ENCODE measurements at places on chromosomes 5 and 9.

GRCh38 chr9:113796646-113797426, 79.3 kb upstream of the ZNF618 start:
- DNase-seq, result no peak

- DNase-seq, result no peak
These were observed 133.0 kb upstream of the TUT7 start for GRCh38 chr9:86486891-86487837.

DNA sequence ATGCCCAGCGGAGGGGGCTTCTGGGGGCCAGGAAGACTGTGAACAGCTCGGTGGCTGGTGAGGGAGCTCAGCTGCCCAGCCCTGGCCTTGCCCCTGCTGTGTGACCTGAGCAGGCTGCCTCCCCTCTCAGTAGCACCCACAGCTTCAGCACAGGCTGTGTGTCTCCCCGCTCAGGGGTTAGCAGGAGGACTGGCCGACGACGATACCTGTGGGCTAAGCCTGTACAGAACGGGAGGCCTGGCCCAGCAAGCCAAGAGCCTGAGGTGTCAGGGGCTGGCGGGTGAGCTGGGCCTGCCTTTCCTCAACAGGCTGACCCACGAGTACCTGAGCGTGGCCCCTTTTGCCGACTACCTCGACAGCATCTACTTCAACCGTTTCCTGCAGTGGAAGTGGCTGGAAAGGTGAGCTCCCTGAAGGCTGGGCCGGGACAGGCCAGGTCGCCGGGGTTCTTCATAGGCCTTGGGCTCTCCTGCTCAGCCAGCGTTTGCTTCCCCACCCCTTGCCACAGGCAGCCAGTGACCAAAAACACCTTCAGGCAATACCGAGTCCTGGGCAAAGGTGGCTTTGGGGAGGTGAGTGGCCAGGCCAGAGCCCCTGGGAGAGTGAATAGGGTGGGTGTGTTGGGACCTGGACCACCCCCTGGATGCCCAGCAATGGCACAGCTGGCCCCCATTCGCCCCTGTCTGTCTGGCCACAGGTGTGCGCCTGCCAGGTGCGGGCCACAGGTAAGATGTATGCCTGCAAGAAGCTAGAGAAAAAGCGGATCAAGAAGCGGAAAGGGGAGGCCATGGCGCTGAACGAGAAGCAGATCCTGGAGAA, 6.6 kb downstream of the GRK6 start:
- no peak for DNase-seq

GRCh38 chr5:112165399-112165798, 253.7 kb downstream of the EPB41L4A start:
- no peak for DNase-seq

GRCh38 chr5:115070737-115071136, 99.0 kb downstream of the TRIM36 start:
- no peak for DNase-seq

DNA sequence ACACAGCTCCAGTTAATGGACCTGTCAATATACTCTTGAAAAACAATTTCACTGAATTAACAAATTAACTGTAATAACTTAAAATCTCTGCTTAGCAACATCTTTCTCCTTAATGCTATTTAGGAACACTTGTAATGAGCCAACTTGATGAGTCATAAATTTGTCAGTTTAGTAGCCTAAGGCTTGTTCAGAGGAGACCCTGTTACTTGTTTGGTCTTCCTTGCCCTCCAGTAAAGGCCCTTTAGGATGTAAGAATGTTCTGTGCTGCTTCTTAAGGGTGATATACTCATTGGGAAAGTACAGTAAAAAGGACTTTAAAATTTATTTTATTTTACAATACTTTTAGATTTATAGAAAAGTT, 11.4 kb upstream of the MATR3 start:
- DNase-seq, result no peak

- no peak for DNase-seq
These were observed 2.8 kb downstream of the PURA start for GRCh38 chr5:140116716-140117115.

GRCh38 chr5:160341309-160341870, 29.0 kb upstream of the CCNJL start:
- no peak for DNase-seq

DNA sequence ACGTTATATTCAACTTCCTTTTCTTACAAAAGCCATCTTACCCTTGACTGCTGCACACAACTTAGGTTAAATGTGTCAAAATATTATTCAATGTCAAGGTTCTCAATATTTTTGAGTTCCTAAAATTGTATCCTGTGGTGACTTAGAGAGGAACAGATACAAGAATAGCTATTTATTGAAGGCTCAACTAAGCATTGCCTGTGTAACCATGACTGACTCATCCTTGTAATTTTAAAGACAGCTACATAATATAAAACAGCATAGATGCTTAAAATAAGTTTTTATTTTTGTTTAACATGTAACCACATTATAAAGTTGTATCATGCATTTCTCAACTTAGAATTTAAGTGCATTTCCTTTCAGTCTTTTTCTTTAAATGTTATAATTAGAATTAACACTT, 312.9 kb upstream of the RGMB start:
- no peak for DNase-seq

GRCh38 chr5:129358069-129358468, 102.0 kb upstream of the ADAMTS19 start:
- no peak for DNase-seq

DNA sequence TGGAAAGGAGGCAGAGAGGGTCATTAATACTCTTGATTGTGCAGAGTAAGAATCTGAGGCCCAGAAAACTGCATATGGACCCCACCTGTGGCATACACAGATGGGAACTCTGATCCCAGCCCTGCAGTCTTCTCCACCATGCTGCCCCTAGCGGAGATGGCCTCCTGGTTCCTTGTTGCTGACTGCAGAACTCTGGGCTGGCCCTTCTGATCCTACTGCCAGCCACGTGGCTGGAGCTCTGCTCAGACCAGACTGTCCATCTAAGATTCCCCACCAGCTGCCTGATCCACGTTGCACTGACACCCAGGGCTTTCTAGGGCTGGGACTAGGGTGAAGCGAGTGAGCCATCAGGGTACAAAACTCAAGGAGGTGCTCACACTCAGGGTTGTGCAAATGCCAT, 245.7 kb upstream of the NR4A3 start:
- DNase-seq, result no peak

GRCh38 chr5:69484891-69485290, 7.7 kb upstream of the OCLN start:
- no peak for DNase-seq

DNA sequence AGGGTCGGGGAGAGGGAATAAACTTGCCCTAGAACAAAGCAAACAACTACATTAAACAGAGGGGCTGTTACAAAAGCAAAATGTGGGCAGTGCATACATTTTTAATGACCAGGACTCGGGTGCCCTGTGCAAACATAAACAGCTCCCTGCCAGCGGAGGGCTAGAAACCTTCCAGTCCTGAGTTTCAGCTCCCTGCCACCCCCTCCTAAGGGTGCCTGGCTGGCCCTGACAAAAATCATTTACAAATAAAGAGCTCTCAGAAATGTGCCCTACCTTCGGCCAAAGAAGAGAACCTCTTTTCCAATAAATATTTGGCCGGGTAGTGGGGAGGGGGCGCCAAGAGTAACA, 29.5 kb downstream of the FOXD1 start:
- DNase-seq, result no peak

DNA sequence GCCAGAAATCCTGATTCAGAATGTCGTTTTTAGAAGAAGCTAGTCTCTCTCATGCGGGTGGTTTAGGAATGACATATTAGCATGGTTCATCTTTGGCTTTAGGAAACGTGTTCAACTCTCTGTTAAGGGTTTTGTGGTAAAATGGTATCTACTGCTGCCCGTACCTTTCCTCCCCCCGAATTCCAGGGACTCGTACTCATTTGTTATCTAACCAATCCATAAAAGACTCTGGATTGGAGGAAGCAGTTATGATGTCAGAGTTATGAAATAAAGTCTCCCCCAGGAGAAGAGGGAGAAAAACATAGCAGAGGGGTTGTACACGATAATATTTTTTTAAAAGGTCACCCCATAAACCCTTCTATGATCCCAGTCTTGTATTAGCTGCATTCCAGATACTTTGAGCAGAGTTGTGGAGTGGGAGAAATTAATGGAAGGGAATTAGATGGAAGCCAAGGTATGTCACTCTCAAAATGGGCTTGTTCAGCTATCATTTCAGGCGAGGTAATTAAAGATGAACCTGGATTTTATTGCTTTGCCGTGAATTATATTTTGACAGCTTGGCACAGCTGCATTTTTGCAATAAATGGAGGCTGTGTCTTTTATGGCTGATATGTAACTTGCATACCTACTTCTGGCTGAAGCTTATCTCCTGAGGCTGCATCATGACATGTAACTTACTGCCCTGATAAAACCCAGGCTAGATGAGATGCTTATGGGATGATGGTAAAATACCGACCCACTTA, 31.3 kb downstream of the RAI14 start:
- no peak for DNase-seq

DNA sequence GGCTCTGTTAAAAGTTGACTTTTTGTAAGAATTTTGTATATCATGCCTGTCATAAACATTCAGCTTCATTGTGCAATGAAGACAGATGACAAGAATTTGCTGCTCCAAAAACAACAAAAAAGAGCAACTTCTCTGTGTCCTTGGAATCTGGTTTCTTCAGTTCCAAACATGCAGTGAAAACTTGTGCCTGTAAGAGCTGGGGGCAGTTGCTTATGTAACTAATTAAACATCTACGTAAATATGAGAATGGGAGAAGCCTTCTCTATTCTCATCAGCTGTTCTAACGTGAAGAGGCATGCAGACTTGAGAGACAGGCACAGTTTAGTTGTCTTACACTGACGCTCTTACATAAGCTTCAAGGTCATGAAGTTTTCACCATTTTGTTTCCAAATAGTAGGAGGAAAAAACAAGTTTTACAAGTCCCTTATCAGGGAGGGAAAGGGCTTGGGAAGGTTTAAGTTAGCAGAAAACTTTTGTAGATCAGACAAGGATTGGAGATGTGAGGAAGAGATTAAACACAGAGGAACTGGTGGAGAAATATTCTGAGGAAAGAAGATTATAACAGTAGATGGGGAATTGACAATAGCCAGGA, 170.4 kb downstream of the RFK start:
- DNase-seq, result no peak

DNA sequence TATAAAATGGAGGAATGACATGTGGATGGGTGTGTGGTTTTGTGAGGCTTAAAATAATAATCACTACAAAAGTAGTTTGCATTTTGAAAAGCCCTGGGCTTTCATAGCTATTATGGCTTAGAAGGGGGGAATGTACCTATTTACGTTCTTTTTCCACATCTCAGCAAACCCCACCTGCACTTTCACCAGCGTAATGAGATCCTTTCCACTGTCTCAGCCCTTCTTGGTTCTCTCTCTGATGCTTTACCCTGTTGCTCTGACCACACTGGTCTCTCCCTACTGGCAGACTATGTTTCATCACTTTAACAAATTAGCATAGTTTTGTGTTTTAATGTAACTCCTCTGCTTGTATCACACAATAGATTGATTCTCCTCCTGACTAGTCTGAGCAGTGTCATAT, 234.6 kb downstream of the DMRT2 start:
- DNase-seq, result no peak

DNA sequence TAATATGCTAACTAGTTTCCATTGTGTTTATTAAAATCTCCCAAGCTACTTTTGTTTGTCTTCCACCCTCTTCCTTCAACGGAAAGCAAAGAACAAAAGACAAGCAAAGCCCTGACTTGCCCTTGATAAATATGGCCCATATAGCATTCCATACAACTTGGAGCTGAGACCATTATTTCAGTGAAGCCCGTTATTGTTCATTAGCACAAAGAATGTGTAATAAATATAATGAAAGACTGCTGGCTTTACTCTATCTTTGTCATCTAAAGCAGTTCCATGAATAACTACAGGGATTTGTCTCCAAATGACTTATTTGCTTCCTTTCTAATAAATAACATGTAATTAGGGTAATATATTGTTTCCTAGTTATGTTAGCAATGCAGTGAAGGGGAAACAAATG, 270.7 kb upstream of the TLE4 start:
- no peak for DNase-seq

DNA sequence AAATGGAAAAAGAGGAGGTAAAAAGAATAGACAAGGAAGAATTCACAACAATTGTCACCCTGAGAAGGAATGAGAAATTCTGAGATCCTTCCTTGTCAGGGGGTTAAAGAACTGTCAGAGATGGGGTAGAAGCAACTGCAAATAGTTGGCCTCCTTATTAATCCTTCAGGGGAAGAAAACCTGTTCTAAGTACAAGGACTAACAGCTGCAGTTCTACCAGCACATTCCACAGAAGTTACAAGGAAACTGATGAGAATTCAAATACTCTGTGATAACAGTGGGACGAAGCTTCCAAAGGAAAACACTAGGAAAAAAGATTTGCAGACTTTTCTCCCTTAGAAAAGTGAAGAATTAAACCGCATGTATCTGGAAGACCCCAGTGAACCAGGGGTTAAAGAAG, 93.7 kb downstream of the OR2K2 start:
- no peak for DNase-seq

DNA sequence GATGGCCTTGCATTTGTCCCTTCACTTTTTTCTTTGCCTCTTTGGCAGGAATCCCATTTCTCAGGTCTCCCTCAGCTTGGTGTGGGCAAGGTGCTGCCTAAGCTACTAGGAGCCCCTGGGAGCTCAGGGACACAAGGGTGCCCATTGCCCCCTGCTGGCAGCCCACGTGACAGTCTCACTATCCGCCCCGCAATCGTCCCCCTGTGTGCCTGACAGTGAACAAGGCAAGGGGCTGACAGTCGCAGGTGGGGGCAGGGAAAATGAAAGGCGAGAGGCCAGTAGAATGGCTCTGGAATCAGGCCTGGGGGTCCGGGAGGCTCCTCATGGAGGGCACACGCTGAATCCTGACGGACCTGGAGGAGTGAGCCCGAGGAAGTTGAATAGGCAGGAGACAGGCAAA, 2.0 kb upstream of the PCDH12 start:
- DNase-seq, result no peak

- no peak for DNase-seq
These were observed 44.8 kb downstream of the SUSD1 start for GRCh38 chr9:112130347-112130746.

DNA sequence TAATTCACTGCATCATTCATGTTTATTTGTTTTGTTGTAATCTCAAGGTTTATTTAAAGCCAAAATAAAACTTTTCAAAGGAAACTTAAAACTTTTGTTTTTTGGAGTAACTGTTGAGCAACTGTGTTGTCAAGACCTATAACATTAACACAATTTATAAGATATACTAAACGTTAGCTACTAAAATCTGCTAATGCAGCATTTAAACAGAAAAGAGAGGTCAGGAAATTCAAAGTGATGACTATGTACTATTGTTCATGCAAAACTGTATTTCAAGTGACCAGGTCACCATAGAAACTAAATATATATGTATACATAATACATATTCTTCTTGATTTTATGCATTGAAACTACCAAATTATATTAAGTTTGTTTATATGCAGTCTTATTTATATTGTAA, 1740.9 kb downstream of the EFNA5 start:
- no peak for DNase-seq

DNA sequence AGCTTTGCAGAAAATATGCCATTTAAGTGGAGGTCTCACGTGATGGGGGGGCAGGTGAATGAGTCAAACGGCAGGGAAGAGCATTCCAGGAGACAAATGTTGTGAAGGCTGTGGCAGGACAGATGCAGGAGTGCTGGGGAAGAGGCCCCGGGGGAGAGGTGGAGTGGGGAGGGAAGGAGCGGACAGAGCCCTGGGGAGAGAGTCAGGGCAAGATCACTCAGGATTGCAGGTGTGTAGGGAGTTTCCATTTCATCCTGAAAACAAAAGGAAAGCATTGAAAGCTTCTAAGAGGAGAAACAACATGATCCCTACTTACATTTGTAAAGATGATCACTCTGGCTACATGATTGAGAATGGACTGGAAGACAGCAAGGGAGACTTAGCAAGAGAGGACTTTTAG, 323.3 kb downstream of the ASTN2 start:
- DNase-seq, result no peak

GRCh38 chr9:88775559-88775958, 215.7 kb upstream of the S1PR3 start:
- DNase-seq, result no peak

Measured in stimulated activated CD8-positive, alpha-beta memory T cell treated with anti-CD3 and anti-CD28 coated beads, Interleukin-7, amount 100 ng/mL, for 1 hour (primary cell).